ENCODE measurements at places on chromosomes 3 and 15.

- no peak for DNase-seq
Measured at GRCh38 chr15:68348606-68349005, 71.1 kb downstream of the FEM1B start.

DNA sequence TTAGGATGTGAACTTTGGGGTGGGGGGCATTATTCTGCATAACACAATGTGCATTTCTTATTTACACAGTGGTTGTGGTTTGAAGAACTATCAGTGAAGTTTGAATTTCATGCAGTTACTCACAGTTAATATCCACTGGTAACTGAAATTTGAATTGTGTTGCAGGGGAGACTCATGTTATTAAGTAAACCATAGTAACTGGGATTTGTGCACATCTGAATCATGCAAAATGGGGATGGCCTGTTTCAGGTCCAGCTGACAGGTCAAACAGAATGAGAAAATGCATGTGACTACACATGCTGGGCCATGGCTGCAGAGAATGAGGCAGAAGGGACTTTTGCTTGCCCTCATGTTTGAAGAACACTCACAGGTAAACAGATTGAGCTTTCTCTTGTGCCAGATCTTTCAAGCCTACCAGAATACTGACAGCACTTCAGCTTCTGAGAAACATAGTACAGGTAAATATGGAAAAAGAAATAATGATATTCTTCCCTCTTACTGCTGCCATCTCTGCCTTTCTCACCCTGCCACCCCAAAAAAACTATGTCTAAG, 115.0 kb downstream of the POLQ start:
- DNase-seq, result no peak

DNA sequence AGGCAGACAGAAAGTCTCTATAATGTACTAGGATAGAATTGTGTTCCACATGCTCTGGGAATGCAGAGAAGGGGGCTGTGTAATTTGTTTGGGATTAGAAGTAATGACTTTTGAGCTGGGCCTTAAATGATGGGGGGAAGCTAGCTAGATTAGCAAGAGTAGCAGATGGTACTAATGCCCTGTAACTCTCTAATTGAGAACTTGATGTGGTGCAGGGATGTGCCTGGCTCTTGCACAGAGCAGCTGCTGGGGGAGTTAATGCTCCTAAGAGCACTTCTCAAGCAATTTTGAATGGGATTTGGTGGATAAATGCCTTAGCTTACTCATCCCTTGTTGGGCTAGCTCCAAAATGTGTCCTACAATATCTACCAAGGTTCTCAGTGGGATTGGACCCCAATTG, 12.4 kb upstream of the SYN2 start:
- DNase-seq, result no peak

DNA sequence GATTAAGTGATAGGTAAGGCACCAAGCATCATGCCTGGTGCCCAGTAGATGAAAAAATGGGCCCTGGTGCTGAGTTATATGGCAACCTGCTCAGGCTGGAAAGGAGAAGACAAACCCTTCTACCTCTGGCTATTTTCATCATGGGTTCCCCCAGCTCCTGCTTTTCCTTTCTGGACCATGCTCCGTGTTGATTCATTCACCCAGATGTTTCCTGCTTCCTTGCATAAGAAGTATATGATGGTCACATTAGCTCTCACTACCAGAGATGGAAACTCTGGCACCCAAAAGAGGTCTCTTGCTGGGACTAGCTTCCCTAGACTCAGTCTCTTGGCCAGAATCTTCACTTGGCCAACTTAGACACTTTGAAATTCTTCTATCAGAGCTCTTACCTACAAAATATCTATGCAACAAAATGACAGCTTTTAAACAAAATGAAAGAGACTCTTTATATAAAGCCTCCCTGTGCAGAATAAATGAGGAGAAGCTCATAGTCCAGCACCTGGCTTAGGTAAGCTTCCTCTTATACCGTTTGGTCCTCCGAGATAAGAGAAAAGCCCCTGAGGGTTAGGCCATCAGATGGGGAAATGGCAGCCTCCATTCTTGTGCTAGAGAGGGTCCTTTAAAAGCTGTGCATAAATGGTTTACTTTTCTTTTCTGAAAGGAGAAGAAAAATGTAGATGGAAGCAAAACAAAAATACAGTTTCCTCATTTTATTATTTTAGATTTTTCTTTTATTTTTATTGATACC, 46.8 kb upstream of the MCF2L2 start:
- DNase-seq, result no peak

DNA sequence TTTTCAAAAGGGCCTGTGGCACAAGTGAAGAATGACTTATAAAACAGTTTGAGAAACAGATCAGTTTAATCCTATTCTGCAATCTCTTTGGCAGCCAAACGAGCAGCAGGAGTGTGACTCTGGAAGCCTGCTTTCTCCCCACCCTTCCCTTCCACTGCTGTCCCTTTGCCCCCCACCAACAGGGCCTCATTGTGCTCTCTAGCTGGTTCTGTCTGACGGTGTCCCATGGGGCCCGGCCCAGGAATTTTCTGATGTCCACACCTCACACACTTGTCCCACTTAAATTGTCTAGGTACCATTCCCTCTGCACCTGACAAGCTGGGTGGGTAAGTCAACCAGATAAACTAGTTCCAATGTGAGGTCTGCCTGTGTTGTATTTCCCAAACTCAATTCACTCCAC, 16.4 kb downstream of the SLCO2A1 start:
- no peak for DNase-seq
